ENCODE measurements at places on chromosomes 16 and 17.

DNA sequence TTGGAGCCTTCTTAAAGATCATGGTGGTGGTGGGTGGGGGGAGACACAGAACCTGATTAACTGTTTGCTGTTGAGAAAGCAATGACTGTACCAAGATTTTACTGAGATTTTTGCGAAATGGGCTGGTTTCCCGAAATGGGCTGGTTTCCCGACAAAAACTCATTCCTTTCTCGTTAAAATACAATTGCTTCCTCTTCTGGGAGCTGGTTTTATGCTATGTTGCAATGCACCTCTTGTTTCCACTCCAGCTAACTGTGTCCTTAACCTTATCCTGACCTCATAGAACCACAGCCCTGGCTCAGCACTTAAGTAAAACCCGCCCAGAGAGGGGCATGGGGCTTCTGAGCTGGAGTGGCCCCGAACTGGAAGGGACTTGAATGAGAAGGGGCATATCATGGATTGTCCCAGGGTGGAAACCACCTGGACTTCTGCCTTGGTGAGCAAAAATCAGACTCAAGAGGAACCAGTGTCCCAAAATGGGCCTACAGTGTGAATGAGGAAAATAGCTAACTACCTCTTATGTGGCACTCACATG is 20.9 kb downstream of the FAM20A start:
- no peak for DNase-seq

- no peak for DNase-seq
Observed at GRCh38 chr16:50305441-50306061, 39.2 kb downstream of the ADCY7 start.

DNA sequence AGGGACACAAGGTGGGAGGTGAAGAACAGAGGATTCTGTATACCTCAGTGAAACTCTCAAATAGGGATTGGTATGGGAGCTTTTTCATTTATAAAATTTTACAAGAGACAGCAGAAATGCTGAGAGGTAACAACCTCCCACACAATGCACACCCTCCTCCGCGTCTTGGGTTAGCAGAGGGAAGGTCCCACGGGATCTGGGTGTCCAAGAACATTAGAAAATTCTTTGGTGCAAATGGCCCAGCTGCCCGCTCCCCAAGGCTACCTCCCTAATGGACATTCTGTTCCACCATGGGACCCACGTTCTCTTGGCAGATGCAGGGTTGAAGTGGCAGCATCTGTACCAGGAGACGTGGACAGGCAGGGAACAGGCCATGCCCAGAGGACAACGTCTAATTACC is 22.5 kb downstream of the GPR139 start:
- no peak for DNase-seq

- DNase-seq = no peak
Observed at GRCh38 chr17:74099442-74100340, 103.8 kb upstream of the RPL38 start.

GRCh38 chr16:10154389-10154788 is 27.8 kb downstream of the GRIN2A start:
- DNase-seq = no peak

DNA sequence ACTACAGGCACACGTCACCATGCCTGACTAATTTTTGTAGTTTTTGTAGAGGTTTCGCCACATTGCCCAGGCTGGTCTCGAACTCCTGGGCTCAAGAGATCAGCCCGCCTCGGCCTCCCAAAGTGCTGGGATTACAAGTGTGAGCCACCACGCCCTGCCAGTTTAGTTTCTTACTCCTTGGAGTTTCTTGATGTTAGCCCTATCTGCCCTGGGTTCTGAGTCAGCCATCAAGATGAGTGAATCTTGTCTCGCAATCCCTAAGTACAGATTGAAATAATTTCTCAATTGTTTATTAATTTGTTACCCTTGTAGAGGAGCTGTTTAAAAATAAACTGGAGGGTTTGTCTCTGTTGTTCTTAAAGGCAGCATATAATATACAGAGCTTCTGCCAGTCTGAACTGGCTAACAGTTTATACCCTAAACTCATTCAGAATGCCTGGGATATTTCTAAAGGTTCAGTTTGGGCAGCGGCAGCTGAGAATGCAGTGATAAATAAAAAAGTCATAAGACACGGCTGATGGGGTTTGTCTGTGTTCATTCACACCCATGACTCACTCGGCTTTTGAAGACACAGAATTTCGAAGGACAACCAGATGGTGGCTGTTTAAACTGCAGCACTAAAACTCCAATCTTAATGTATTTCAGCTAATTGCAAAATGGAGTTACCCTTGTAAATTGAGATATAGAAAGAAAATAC is 39.6 kb downstream of the GPRC5B start:
- DNase-seq = no peak

DNA sequence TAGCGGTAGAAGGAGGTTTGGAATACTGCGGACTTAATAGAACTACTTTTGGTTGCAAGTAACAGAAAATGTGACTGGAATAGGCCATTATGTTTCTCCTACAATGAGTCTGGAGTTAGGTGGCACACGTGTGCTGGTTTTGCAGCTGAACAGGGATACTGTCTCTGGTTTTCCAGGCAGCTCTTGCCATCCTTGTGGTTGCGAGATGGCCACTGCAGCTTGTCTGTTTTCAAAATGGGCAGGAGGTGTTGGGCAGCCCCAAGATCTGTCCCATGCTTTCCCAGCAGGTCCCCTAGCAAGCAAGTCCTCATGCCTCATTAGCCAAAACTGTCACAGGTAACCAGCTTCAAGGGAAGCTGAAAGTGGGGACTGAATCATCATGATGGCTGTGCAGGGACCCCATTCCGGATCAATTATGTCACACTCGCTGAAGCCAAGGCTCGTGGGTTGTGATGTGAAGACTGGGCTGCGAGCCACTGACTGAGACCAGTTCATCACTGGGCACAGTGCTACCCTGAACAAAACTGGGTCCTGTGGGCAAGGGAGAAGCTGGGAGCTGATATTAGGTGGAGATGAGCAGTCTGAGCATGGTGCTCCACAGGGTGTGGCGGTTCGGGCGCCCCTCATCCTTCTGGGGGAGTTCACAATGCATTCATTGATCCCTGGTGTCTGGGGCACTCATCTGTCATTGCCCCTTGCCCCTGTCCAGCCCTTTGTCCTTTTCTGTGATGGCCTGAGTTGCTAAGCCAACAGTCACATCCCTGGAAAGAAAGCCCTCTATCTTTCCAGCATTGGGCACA is 82.1 kb downstream of the KSR1 start:
- DNase-seq = no peak

- DNase-seq = no peak
Observed at GRCh38 chr16:84868328-84868727, 48.5 kb downstream of the CRISPLD2 start.

- no peak for DNase-seq
Observed at GRCh38 chr16:3328643-3329042, 23.3 kb downstream of the ZNF75A start.

GRCh38 chr16:55399911-55400310 is 75.9 kb downstream of the IRX6 start:
- DNase-seq = no peak

GRCh38 chr16:85168732-85169256 is 56.5 kb upstream of the CIBAR2 start:
- DNase-seq = no peak

- DNase-seq = no peak
Observed at GRCh38 chr16:12320298-12320706, 343.8 kb downstream of the SNX29 start.

GRCh38 chr17:58364270-58364942 is 12.4 kb upstream of the SUPT4H1 start:
- DNase-seq = no peak

- DNase-seq = no peak
Observed at GRCh38 chr16:49442805-49443204, 69.2 kb downstream of the C16orf78 start.

DNA sequence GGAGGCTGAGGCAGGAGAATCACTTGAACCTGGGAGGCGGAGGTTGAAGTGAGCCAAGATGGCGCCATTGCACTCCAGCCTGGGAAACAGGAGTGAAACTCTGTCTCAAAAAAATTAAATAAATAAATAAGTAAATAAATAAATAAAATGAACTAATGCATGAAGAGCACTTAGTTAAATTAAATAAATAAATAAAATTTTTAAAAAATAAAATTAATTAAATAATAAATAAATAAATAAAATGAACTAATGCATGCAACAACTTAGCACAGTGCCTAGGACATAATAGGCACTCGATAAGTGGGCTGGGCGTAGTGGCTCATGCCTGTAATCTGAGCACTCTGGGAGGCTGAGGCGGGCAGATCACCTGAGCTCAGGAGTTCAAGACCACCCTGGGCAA is 15.6 kb upstream of the CEP20 start:
- no peak for DNase-seq

- DNase-seq = no peak
Observed at GRCh38 chr17:17350491-17351355, 47.5 kb downstream of the NT5M start.

- no peak for DNase-seq
Observed at GRCh38 chr17:16491703-16492612, at the start of gene LRRC75A. Gene LRRC75A, minus strand, starts transcription at chr17:16492193. Its CDS starts 203 bp downstream, at chr17:16491990.

DNA sequence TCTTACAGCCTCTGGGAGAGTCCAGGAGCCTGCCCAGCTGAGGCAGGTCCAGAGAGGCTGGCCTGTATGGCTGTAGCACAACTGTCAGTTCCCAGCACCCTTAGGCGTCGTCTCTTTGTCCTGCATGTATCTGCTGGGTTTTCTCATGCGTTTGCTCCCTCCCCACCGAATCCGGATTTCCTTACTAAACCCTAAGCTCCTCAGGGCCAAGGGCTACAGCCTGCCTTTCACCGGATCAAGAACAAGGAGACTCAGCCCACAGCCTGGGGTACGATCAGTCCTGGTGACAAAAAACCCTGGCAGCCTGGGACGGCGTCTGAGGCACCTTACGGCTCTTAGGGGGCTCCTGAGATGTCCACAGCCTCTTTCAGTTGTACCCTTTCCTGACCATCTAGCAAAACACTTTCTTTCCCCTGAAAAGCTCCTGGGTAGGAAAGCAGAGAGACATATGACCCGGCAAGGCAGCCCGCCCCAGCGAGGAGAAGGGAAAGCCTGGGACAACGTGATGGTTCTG is 12.2 kb downstream of the HIC1 start:
- DNase-seq = no peak

GRCh38 chr17:4908301-4908700 is 5.4 kb upstream of the CHRNE start:
- DNase-seq = peak; percentile 28

DNA sequence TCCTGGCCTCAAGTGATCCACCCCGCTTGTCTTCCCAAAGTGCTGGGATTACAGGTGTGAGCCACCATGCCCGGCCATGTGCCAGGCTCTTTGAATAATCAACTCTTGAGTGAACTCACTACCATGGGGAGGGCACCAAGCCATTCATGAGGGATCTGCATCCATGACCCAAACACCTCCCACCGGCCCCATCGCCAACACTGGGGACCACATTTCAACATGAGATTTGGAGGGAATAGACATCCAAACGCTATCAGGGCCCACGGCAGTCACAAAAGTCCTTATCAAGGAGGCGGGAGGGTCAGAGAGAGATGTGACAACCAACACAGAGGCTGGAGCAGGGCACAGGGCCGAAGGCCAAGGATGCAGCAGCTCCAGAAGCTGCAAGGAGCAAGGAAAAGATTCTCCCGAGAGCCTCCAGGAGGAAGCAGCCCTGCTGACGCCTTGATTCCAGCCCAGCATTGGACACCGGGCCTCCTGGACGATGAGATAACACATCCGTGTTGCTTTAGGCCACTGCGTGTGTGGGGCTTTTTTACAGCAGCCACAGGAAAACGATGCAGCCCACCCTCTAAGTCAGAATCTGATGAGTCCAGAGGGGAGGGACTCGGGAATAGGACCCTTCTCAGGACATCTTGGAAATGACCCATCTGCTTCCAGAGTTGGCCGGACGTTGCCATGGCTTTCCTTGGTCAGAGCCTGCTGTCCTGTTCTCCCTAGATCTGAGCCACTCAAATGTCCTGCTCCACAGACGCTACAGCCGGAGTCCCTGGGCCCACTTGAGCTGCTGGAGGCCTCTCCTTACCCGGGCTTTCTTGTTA is 47.3 kb upstream of the CMIP start:
- DNase-seq = no peak

- DNase-seq = no peak
Observed at GRCh38 chr16:71520550-71520949, 5.7 kb upstream of the CHST4 start.

DNA sequence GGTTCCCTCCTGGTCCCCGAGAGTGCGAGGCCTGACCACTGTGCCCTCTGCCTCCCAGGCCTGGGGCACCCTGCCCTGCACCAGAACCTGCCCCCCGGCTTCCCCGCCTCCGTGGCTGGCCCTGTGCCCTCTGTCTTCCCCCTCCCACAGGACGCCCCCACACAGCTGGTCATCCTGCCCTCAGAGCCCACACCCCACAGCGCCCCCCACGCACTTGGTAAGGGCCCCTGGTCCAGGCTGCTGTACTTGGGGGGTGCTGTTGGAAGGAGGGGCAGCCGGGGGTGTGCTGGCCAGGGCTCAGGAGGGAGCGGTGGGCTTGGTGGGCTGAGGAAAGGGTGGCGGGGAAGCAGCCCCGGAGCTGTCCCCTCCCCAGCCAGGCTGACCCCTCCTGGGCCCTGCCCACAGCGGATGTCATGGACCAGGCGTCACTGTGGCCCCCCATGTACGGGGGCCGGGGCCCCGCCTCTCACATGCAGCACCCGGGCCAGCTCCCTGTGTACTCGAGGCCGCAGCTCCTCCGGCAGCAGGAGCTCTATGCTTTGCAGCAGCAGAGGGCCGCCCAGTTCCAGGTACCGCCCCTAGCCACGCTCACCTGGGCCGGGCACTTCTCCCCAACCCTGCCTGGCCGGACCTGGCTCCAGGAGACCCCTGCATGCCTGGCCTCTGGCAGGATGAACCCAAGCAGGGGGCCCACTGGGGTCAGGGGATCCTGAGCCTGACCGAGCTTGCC is 49.5 kb downstream of the BAHCC1 start:
- no peak for DNase-seq

DNA sequence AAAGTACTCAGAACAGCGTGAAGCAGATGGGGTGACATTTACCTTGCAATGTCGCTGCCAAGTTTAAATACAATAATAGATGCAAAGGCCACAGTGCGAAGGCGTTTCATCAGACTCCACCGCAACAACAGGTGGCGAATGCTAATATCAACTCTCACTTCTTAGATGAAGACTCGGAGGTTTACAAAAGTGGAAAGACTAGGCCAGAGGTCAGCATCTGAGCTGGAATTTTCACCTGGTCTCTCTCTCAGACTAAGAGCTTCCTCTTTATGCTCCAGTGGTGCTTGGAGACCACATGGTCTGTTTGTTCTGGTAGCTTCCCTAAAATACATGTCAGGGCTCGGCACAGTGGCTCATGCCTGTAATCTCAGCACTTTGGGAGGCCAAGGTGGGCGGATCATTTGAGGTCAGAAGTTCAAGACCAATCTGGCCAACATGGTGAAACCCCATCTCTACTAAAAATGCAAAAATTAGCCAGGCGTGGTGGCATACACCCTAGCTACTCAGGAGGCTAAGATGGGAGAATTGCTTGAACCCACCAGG is 169.1 kb downstream of the XYLT1 start:
- no peak for DNase-seq

- DNase-seq = no peak
Observed at GRCh38 chr17:7459961-7460545, 15.2 kb downstream of the CHRNB1 start.
